ENCODE measurements at places on chromosomes 1 and 21.

GRCh38 chr1:180854456-180854855, 58.2 kb upstream of the KIAA1614 start:
- no peak for DNase-seq

DNA sequence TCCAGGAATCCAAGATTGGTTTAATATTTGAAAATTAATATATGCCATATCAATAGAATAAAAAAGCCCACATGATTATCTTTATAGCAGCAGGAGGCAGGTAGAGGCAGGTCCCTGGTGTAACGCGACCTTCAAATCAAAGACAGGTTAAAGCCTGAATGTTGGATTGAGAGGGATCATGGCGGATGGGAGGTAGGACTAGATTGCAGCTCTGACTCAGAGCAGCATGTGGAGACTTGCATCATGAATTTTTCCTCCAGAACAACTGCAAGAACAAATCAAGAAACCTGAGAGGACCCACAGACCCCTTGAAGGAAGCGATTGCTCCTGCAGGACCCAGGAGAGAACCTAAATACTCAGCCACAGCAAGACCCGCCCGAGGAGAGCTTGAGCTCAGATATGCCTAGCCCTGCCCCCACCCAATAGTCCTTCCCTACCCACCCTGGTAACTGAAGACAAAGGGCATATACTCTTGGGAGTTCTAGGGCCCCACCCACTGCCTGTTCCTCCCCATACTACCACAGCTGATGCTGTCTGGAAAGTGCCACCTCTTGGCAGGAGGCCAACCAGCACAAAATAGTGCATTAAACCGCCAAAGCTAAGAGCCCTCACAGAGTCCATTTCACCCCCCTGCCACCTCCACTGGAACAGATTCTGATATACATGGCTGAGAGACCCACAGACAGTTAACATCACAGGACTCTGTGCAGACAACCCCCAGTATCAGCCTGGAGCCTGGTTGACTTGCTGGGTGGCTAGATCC, 19.5 kb downstream of the S100B start:
- no peak for DNase-seq

DNA sequence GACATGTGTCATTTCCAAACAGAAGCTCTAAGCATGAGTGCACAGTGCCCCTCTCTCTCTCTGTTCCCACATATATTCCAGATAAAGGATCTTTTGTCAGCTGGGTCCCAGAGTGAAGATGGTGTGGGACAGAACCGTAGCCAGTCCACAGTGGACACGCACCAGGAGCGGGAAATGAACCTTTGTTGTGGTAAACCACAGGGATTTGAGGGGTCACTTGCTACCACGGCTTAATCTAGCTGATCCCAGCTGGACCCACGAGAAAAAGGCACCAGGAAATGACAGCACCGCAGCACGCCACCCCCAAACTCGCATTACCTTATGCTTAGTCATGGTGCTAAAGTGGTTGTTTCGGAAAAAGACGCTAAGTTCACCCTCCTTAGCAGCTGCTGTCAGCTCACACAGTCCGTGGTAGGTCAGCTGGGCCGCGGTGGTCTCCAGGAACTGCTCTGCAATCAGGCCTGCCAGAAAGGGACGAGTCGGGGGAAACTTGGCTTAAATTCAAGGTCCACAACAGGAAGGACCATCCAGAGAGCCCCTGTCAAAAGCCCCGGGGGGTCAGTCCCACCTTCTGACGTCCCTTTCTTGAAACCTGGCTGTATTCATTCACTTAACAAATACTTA, 7.5 kb downstream of the MINDY1 start:
- DNase-seq = no peak

DNA sequence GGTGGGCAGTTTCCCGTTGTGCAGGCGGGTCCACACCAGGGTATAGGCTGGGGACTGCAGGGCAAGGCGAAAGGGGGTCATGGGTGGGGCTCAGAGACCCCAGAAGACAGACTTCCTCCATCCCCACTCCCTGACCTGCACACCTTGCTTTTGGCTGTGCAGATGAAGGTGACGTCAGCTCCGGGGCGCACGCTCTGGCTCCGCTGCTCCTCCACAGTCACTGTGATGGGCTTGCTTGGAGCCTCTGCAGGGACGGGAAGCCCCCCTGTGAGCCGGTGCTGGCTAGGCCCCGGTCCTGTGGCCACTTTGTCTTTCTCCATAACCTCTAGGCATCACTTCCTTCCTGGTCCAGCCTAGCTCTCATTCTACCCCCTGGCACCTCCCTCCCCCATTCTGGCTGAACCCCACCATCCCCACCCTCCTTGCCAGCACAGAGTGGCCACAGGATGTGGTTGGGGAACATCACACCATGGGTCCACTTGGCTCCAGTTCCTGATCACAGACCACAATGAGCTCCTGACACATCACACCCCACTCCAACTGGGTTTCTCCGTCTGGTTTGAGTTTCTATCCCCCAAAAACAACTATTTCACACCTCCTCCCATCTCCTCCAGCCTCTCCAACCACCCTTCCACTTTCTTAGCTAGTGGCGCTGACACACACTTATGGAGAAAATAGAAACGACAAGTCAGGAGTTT, 45.2 kb downstream of the LDLRAD2 start:
- no peak for DNase-seq

GRCh38 chr1:100718581-100718980, 961 bp upstream of the VCAM1 start:
- no peak for DNase-seq

DNA sequence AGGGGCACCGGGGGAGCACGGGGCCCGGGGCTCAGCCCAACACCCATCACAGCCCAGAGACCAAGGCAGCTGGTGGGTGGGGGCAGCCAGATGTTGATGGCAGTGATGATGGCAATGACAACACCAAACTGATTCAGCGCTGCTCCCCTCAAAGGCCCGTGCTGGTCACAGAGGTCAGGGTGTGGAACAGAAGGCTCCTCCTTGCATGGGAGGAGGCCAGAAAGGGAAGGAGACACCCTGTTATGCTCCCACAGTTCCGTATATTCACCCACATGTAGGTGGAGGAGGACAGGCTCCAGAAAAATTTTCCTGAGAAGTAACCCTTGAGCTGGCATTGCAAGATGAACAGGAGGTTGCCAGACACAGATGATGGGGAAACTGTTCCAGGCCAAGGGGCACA, 414 bp downstream of the GUCA2B start:
- DNase-seq = no peak

DNA sequence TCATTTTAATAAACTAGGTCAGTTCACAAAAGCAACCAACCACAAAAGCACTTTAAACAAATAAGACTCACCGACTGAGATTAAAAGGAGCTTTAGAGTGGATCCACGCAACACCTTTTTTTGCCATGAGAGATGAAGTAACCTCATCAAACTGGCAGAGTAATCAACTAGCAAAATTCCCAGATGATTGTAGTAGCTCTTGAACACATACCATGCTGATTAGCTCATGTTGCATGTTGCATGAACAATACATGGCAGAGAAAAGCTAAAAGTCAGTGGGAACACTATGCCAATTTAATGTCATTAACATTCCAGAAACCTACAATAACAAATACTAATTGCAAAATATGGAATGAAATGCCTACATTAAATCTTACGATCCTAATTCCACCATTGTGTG, 4.1 kb downstream of the WARS2 start:
- no peak for DNase-seq

GRCh38 chr1:175297291-175297690, 104.7 kb upstream of the KIAA0040 start:
- DNase-seq = no peak
